Myometrial cell (primary cell): ENCODE measurements at places on chromosomes 13 and 19. TPM values are rescaled to one million over a fixed set of nuclear protein-coding genes. Genes with fewer than 3 reads are reported as not detected.

SELENOV gene
- not detected in 2 replicates for total RNA-seq

TEX101 gene
- total RNA-seq, result not detected in 2 replicates

GRIK5 gene
- not detected in 2 replicates for total RNA-seq

ZNF816 gene
- 3.5 and 11.5 TPM in 2 replicates for total RNA-seq

INSL3 gene
- not detected in 2 replicates for total RNA-seq

ZIC2 gene
- 0.18 TPM in 1 of 2 replicates, not detected in the other for total RNA-seq

SLC17A7 gene
- not detected in 2 replicates for total RNA-seq

EXOC3L2 gene
- total RNA-seq, result not detected in 2 replicates

STRN4 gene
- 73.0 and 76.4 TPM in 2 replicates for total RNA-seq

MEF2B gene
- 0.29 TPM in 1 of 2 replicates, not detected in the other for total RNA-seq

BCAM gene
- 19.0 and 25.9 TPM in 2 replicates for total RNA-seq

METTL21C gene
- not detected in 2 replicates for total RNA-seq

LENG8 gene
- total RNA-seq, result 28.2 and 43.0 TPM in 2 replicates

ETV2 gene
- total RNA-seq, result 1.4 TPM in 1 of 2 replicates, not detected in the other

B9D2 gene
- 8.9 and 13.1 TPM in 2 replicates for total RNA-seq

EDNRB gene
- total RNA-seq, result not detected in 2 replicates

GGACT gene
- total RNA-seq, result 1.7 and 4.8 TPM in 2 replicates

SYT5 gene
- 0.29 TPM in 1 of 2 replicates, not detected in the other for total RNA-seq
